ENCODE measurements at places on chromosomes 1 and 21. TPM values are rescaled to one million over a fixed set of nuclear protein-coding genes. Genes with fewer than 3 reads are reported as not detected.
A peak's percentile ranks its signal among the peaks of the same experiment; 100 is the strongest.

The PADI1 gene
- total RNA-seq = not detected

The IGSF5 gene
- total RNA-seq = not detected

DNA sequence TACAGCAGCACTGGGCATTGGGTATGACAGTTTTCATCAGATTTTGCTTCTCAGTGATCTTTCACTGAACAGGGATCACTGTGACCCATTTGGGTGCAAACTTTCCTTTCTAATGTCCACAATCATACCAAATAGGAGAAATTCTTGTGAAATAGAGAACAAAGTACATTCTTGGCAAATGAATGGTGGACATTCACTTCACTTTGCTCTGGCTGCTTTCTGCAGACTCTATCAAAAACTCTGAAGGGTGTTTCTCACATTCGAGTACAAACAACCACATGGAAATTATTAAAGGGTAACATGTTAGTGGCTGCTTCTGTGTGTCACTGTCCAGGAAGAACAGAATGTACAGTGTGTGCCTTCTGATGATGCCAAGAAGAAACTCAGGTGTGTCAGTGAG, 61.9 kb upstream of the ADAM30 start:
- H3K4me1 ChIP-seq = no peaks in the 10 kb centered on the region
- H3K27me3 ChIP-seq = no peaks in the 10 kb centered on the region
- no peak overlapping the region for H3K4me3 ChIP-seq
- DNase-seq = no peak

The LCE1A gene
- total RNA-seq = not detected

GRCh38 chr1:182087304-182087703, 25.8 kb upstream of the ZNF648 start:
- H3K27ac ChIP-seq = peak overlapping the region; percentile 31
- peaks cover 21% of the 10 kb centered on the region for H3K4me1 ChIP-seq
- no peak overlapping the region for H3K4me3 ChIP-seq
- no peaks in the 10 kb centered on the region for H3K27me3 ChIP-seq

The THEM5 gene
- not detected for total RNA-seq

The NHLH1 gene
- total RNA-seq = not detected

The FCMR gene
- total RNA-seq = 4.5 TPM

- no peak overlapping the region for H3K4me3 ChIP-seq
- no peaks in the 10 kb centered on the region for H3K36me3 ChIP-seq
- H3K27me3 ChIP-seq = no peaks in the 10 kb centered on the region
- no peak overlapping the region for H3K27ac ChIP-seq
Observed at GRCh38 chr1:201568859-201569294, 29.9 kb downstream of the NAV1 start.

The TMEM200B gene
- not detected for total RNA-seq

DNA sequence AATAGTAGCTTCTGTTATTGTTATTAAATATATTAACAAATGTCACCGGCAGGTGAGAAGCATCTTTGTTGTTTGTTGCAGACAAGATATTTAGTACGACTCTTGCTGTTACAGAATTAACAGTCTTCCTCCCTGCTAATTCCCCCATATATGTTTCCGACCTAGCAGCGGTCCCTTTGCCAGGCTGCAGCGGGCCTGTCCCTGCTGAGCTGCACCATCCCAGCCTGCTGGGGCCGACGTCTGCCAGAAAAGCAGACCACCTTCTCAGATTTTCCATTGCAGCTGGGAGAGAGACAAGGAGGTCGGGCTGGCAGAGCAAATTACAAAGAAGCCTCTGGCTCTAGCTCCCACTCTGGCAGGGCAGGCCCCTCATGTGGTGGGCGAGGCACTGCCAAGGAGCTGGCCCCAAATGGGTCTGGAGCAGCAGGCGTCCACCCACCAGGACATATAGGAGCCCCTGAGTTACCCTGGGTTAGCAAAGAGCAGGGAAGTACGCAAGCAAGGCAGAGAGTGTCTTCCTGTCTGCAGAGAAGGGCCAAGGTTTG, 142.7 kb downstream of the FOXD2 start:
- DNase-seq = no peak
- no peaks in the 10 kb centered on the region for H3K36me3 ChIP-seq
- no peak overlapping the region for H3K27ac ChIP-seq
- no peaks in the 10 kb centered on the region for H3K27me3 ChIP-seq

DNA sequence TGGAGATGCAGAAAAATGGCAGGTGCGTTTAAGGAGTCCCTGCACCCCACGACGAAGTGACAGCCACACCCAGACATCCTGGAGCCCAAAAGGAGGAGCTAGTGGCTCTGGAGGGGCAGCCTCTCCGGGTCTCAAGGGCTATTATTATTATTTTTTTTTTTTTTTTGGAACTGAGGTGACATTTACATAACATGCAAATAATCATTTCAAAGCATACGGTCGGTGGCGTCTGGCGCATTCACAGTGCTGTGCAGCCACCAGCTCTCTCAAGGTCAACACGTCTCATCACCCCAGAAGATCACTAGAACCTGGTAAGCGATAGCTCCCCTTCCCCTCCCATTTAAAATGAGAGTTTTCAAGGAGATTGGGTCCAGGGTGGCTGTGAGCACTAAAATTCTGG, 67.5 kb upstream of the PDE9A start:
- H3K27ac ChIP-seq = no peak overlapping the region
- no peaks in the 10 kb centered on the region for H3K4me1 ChIP-seq
- H3K4me3 ChIP-seq = no peak overlapping the region
- H3K36me3 ChIP-seq = peaks cover 1% of the 10 kb centered on the region

GRCh38 chr1:154497026-154497806, 4.8 kb upstream of the TDRD10 start:
- peaks cover 5% of the 10 kb centered on the region for H3K27me3 ChIP-seq
- H3K27ac ChIP-seq = no peak overlapping the region
- H3K4me1 ChIP-seq = peaks cover 33% of the 10 kb centered on the region
- no peak overlapping the region for H3K4me3 ChIP-seq
- H3K36me3 ChIP-seq = no peaks in the 10 kb centered on the region

The B3GALT2 gene
- 0.45 TPM for total RNA-seq

The GCSAML gene
- 0.14 TPM for total RNA-seq

- no peaks in the 10 kb centered on the region for H3K27me3 ChIP-seq
- H3K27ac ChIP-seq = no peak overlapping the region
- H3K36me3 ChIP-seq = no peaks in the 10 kb centered on the region
- no peaks in the 10 kb centered on the region for H3K4me1 ChIP-seq
- no peak overlapping the region for H3K4me3 ChIP-seq
Observed at GRCh38 chr1:45230537-45230936, 24.1 kb upstream of the ZSWIM5 start.

- H3K27ac ChIP-seq = no peak overlapping the region
- no peaks in the 10 kb centered on the region for H3K36me3 ChIP-seq
- H3K4me3 ChIP-seq = no peak overlapping the region
- no peaks in the 10 kb centered on the region for H3K27me3 ChIP-seq
- no peak for DNase-seq
Observed at GRCh38 chr21:26506956-26507355, 66.1 kb downstream of the CYYR1 start.

DNA sequence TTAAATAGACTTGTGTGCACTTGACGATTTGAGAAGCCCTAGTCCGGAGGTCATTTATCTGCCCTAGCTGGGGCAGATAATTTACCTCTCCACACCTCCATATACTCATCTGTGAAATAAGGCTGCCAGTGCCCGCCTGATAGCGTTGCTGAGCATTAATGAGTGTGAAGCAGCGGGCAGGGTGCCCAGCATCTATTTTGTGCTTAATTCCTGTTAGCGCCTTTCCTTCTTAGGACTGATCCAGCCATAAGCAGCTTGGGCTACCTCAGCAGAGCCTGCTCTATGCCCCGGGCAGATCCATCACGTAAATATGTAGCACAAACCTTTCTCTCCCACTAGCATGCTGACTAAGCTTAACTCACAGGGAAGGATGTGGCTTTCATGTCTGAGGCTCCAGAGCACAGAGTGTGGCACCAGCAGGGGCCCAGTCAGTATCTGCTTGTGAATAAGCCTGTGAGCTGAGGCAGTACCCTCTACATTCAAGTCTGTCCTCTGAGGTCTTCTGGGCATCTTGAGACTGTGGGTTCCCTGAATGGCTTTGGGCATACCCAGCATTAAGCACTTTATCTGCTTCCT, 21.5 kb upstream of the RNF187 start:
- H3K4me1 ChIP-seq = peaks cover 20% of the 10 kb centered on the region
- H3K27me3 ChIP-seq = peaks cover 99% of the 10 kb centered on the region
- DNase-seq = no peak
- no peak overlapping the region for H3K4me3 ChIP-seq

- no peaks in the 10 kb centered on the region for H3K27me3 ChIP-seq
- peak overlapping the region; percentile 7 for H3K4me3 ChIP-seq
- DNase-seq = no peak
- H3K4me1 ChIP-seq = peaks cover 18% of the 10 kb centered on the region
Observed at GRCh38 chr1:32925403-32926162, 24.4 kb upstream of the TMEM54 start.

DNA sequence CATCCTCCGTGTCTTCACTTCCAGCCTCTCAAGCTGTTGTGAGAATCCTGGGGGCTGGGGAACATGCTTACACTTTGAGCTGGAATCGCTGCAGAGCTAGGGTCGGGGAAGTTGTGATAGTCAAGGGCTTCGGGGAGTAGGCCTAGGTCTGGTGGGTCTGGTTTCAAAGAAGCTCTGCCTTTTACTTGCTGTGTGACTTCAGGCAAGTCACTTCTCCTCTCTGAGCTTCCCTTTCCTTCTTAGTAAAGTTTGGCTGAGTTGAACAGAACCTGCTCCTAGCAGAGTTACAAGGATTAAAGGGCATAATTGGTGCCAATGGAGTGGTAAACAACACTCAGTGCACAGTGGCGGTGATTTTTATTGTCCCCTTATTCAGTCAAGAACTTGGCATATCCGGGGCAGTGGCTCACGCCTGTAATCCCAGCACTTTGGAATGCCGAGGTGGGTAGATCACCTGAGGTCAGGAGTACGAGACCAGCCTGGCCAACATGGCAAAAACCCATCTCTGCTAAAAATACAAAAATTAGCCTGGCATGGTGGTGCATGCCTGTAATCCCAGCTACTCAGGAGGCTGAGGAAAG, 25.7 kb downstream of the ARHGEF19 start:
- H3K36me3 ChIP-seq = no peaks in the 10 kb centered on the region
- H3K27me3 ChIP-seq = peaks cover 15% of the 10 kb centered on the region
- H3K4me3 ChIP-seq = no peak overlapping the region
- H3K27ac ChIP-seq = no peak overlapping the region
- DNase-seq = no peak
- H3K4me1 ChIP-seq = peaks cover 37% of the 10 kb centered on the region
